ENCODE measurements at places on chromosomes 2 and 18. TPM values are rescaled to one million over a fixed set of nuclear protein-coding genes. Genes with fewer than 3 reads are reported as not detected.

DNA sequence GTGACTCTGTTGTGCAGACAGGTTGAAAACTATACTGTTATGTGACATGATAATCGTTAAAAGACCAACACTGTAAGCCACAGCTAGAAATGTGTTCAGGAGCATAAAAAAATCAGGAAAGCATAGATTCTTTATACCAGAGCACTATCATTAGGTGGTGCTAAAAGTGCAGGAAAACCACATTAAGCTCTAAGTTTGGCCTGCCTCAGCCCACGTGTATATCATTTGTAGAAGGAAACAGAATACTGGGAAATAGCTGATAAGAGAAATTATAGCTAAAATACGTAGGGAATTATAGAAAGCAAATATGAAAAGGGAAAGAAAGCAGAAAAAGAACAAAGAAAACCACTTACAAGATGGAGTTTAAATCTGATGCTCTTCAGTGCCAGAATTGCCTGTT lies 26.5 kb upstream of the C2orf74 start:
- DNase-seq: no peak

UBR3 gene
- total RNA-seq: 27.4 TPM

CXCR4 gene
- 169 TPM for total RNA-seq

DNA sequence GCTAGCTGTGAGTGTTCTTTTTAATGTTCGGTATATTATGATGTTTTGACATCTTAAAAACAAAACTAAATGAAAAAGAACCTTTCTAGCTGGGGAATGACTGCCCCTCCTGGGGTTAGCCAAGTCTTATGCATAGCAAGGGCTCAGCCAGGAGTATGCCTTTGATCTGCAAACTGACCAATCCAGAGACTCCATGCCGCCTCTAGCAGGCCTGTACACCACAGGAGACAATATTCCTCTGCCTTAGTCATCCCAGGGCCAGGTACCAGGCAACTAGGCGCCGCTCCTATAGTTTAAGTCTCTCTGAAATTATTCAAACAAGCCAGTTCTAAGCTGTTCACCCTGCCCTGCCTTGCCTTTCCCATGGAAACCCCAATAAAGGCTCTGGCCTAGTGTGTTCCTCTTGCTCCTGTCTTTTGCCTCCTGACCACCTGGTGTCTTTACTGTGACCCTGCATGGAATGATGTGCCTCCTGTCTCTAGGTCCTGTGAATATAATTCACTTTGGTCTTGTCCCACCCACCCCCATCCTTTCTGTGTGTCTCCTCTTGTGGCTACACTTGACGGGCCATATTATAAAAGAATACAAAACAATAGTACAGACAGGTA lies 52.0 kb upstream of the CHN1 start:
- DNase-seq: no peak

DNA sequence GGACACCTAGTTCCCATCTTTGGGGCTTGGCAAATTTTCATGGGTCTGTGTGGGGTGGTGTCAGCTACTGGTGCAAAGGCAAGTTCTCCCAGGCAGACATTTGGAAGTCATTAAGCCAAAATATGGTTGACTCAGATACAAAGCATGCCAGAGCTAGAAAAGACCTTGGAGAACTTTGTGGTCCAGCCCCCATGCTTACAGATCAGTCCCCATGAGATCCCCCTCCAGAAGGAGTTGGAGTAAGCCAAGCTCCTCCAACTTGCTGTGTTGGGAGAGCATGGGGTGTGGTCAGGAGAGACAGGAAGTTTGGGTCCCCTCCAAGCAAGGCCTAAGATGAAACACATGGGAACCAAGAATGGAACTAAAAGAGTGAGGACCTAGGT lies 224.5 kb downstream of the CYP26B1 start:
- no peak for DNase-seq

DNA sequence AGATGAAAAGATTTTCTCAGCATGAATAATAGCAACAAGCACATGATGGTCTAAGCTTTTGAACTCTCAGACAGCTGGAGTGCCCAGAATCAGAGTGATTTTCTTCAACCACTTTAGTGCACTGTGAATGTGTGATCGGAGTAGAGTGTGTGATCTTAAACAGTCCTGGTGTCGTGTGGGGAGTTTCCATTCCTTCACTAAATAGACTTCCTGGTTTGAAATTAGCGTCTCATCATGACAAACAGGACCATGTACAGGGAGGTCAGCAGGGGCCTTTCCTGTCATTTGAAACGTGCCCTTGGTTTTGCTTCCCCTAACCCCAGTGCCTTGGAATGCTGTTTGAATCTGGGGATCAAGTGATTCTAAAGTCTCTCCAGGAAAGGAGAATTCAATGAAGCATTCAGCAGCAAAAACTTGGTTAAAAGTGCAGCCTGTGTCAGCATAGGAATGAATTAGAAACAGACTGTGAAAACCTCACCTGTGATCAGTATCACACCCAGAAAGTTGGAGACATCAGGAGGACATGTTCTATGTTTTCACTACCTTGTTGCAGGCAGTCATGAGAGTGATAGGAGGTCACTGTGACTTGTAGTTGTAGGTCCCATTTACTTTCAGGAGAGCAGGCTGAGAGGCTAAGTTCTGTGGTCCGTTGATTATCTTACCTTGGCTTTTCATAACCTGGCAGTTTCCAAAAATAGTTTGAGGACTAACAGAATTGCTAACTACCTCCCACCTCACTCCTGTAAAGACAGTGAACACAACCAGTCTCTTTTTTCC lies 400.3 kb downstream of the MTX2 start:
- DNase-seq: no peak

ERFE gene
- total RNA-seq: not detected

DOCK10 gene
- total RNA-seq: 281 TPM

DNA sequence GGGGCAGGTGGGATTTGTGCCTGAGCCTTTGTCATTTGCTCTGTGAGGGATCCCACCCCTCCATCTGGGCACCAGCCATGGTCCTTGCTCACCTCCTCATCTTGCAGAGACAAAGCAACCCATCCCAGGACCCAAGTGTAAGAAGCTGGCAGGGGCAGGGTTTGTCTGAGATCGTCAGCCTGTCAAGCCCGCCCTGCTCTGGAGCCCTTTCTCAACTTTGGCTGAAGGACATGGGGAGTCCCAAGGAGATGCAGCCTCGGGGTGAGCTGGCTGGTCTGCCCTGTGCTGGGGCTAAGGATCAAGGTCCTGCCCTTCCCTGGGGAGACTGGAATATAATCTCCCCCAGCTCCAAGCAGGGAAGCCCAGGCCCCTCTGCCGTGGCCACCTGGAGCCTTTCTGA lies 86.0 kb downstream of the CAPN13 start:
- no peak for DNase-seq

DNA sequence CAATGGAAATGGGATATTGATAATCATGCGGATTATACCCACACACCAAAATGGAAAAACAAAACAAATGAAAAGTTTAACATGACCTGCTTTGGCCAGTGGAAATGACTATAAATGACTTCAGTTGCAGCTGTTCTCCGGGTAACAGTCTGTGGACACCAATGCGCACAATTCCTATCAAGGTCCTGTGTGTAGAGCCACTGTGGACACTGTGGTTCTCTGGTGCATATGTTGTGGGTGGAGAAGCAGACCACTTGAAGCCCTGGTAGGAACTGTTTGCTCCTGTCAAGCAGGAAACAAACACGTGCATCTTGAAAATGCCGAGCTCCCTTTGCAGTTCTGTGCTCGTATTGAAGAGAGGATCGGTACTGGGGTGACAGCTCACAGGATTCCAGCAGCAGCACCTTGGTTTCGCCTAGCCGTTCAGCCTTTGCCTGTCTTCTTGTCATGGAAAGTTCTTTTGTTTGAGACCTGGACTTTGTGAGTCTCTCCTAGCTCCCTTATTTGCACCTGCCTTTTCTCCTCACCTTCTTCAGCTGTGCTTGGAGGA lies 32.9 kb downstream of the NCK2 start:
- DNase-seq: peak; percentile 28

DNA sequence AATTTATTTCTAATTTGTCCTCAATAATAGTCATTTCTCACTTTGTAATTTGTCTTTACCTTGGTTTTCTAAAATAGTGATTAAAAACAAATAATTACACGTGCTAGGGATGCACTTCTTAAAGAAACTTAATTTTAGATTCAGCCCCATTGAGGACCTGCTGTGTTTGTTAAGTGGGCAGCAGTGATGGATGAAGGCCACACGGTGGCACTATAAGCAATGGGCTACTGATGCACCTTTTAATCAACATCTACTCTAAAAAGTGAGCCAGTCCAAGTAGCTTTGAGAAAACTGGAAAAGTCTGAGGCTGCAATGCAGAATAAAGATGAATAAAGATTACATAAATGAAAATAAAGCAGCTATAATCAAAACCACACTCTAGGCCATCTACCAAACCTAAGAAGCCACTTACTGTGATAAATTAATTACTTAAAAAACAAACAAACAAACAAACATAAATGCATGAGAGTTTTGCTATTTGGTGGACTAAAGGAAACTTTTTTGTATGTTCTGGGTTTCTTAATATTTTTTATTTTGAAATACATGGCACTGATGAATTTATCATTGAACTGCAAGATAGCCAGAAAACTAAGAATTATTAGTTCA lies 89.3 kb downstream of the PDE11A start:
- DNase-seq: peak; percentile 33

DNA sequence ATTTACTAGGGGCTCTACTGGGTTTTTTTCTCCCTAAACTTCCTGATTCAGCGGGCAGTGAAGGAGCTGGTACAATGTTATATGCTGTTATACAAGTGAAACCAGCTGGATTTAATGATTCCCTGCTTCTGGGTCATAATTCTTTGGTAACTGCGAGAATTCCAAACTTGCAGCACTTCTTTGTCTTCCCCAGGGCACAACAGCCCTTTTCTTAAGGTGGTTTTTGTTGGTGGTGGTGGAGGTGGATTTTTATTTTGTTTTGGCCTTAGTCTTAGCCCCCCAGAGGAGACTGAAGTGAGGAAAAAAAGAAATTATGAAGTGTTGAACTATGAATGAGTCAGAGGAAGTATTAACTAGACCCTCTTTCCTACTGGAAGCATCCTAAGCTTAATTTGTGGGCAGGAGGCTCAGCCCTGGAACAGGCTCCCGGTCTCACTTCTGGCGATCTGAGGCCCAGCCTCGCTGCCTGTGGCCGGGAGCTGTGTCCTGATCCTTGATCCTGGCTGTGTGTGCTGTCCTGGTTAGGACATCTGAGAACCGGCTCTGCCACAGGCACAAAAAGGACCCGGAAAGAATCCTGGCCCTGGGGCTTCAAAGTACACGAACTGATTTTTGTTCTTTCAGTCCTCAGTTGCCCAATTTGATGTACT lies 141.9 kb downstream of the LYPD6B start:
- DNase-seq: no peak

NDUFAF7 gene
- total RNA-seq: 17.9 TPM

DNA sequence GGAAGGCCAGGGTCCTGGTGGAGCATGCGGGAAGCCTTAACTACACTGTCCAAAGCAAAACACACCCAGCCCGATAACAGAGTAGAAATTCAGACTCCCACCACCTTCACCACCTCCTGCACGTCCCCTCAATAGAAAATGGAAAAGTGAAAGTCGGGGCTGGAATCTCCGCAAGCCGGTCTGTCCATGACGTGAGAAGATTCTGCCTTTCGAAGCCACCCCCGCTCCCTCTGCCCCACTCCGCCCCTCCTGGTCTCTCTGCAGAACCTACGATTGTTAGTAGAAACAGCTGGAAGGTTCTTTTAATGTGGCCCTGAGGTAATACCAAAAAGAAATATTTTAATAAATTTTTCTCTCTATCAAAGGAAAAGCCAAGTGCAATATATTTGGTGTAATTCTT lies 116.4 kb downstream of the GBX2 start:
- no peak for DNase-seq

GRCh38 chr2:120712180-120712681 lies 23.4 kb upstream of the GLI2 start:
- no peak for DNase-seq

GRCh38 chr2:88003074-88003755 lies 13.1 kb downstream of the RNU2-63P start:
- DNase-seq: no peak

GAL3ST2 gene
- total RNA-seq: not detected

DNA sequence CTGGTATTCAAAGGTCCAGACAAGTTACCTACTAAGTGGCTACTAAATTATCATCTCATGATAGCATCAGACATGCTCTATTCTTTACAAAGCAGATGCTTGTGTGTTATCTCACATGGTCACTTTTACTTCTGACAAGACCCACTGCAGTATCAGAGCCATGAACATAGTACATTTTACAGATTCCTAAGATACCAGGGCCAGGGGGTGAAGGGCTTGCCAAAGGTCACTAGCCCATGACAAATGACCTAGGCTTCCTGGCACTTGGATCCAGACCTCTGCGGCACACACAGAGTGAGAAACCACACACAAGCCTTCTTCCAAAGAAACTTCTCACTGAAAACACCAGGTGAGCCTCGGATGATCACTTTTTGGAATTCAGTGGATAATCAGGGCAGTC lies 446.8 kb downstream of the EIPR1 start:
- no peak for DNase-seq

DYNAP gene
- not detected for total RNA-seq

PSMA8 gene
- total RNA-seq: 0.89 TPM

LOXL3 gene
- total RNA-seq: 0.12 TPM

GRCh38 chr2:182456784-182457183 lies 29.9 kb upstream of the PDE1A start:
- DNase-seq: no peak

KLHL41 gene
- total RNA-seq: 0.08 TPM

GRCh38 chr18:9782073-9782857 lies 74.2 kb downstream of the RAB31 start:
- DNase-seq: no peak

ACMSD gene
- not detected for total RNA-seq

- no peak for DNase-seq
Observed at GRCh38 chr2:67658820-67659219, 261.7 kb downstream of the ETAA1 start.

DNA sequence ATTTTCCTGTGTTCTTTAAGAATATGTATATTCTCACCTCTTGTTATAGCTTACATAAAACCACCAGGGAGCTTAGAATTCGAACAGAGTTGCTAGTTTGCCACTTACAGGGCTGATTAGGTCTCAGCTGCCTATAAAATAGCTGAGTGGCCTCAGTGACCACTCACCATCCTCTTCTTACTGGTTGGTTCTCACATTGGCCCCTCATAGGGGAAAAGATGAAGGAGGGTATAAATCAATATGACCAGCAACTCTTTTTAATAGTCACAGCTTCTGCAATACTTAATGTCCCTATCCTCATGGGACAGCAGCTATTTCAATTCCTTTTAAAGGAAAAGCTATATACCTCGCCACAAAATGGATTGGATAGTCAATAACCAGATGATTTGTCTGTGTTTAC lies 199.4 kb upstream of the CDH20 start:
- DNase-seq: no peak

DNA sequence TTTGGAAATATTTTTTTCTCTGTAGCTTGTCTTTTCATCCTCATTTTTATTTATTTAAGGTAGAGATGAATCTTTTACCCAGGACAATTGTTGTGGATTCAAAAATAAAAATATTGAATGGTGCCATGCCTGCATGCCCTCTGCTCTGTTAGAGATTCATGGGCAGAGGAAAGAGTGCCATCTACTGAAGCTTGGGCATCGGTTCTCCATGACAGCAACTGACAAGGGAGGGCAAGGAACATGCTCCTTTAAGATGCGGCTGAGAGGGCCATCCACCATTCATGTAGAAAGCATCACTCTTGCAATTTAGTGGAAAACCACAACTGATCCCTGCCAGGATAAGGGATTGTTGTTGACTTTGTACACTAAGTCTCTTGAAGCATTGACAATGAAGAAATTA lies 79.9 kb downstream of the PARD3B start:
- no peak for DNase-seq
